ENCODE measurements at places on chromosomes 4 and X. TPM values are rescaled to one million over a fixed set of nuclear protein-coding genes. Genes with fewer than 3 reads are reported as not detected.

DNA sequence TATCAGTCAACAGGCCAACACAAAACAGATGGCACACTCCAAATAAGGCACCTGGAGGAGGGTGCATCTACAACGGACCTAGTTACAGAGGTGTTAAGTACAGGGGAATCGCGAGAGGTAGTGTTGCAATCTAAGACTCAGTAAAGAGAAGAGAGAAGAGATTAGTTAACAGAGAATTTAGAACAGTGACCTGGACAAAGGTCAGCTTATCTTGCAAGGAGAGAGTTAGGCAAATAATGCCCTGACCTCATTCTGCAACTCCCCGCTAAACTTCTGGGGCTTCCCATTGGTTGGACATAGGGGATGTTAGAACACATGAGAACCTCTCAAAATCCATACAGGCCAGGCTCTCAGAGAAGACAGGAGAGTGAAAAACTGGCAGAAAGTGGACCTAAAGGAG is 289.4 kb upstream of the GK2 start:
- H3K4me1 ChIP-seq = no peaks in the 10 kb centered on the region
- no peaks in the 10 kb centered on the region for H3K36me3 ChIP-seq
- H3K27ac ChIP-seq = no peak overlapping the region
- no peak overlapping the region for H3K4me3 ChIP-seq

GRCh38 chr4:8909548-8909947 is 37.9 kb upstream of the HMX1 start:
- H3K4me3 ChIP-seq = no peak overlapping the region
- no peak overlapping the region for H3K27ac ChIP-seq
- no peaks in the 10 kb centered on the region for H3K27me3 ChIP-seq
- no peak for DNase-seq
- no peaks in the 10 kb centered on the region for H3K36me3 ChIP-seq

- H3K27ac ChIP-seq = no peak overlapping the region
- no peak for DNase-seq
- H3K36me3 ChIP-seq = peaks cover 3% of the 10 kb centered on the region
- H3K4me1 ChIP-seq = peaks cover 12% of the 10 kb centered on the region
- no peak overlapping the region for H3K4me3 ChIP-seq
Measured at GRCh38 chr4:114694770-114695169, 96.2 kb downstream of the UGT8 start.

DNA sequence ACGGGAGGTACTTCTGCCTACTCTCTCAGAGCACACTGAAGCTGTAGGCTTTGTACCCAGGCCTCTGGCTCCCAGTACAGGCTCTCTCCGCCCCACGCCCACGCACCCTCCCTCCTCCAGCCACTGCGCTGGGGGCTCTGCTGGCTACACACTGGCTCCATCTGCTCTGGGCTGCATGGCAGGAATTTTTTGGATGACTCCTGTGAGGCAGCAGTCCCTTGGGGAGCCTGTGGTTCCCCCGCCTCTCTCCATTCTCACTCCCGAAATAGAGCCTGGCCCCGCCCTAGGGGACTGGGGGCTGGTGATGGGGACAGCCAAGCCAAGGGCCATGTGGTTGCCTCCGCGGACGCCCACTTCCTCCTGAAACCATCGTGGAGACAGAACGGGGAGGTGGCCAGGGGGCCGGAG is 58.1 kb upstream of the ADRA2C start:
- no peaks in the 10 kb centered on the region for H3K36me3 ChIP-seq
- H3K27me3 ChIP-seq = peaks cover 45% of the 10 kb centered on the region
- no peak for DNase-seq

- DNase-seq = peak; percentile 26
- no peaks in the 10 kb centered on the region for H3K36me3 ChIP-seq
- H3K4me1 ChIP-seq = peaks cover 29% of the 10 kb centered on the region
- H3K27me3 ChIP-seq = no peaks in the 10 kb centered on the region
Measured at GRCh38 chr4:185210102-185210981, 944 bp downstream of the SNX25 start.

GRCh38 chrX:67353651-67354370 is 190.0 kb upstream of the AR start:
- no peak for DNase-seq
- no peaks in the 10 kb centered on the region for H3K36me3 ChIP-seq
- H3K27me3 ChIP-seq = no peaks in the 10 kb centered on the region
- no peaks in the 10 kb centered on the region for H3K4me1 ChIP-seq
- H3K4me3 ChIP-seq = no peak overlapping the region
- H3K27ac ChIP-seq = no peak overlapping the region

DNA sequence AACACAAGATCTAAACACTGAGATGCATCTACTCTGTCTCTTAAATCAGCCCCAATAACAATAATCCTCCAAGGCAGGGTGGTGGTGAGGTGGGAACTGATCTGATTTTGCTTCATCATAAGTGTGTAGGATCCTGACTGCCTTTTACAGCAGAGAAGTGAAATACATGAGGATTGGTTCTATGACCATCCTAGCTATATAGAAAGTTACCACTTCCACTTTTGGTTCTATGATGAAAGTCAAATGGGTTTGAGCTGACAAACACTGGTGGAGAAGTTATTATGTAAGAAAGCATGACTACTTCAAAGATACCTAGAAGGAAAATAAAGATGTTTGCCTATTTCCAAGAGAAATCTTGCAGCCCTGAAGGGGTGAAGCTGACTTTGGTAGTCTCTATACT is 181.6 kb downstream of the NKX6-1 start:
- DNase-seq = no peak
- no peaks in the 10 kb centered on the region for H3K4me1 ChIP-seq
- no peaks in the 10 kb centered on the region for H3K36me3 ChIP-seq
- no peaks in the 10 kb centered on the region for H3K27me3 ChIP-seq
- no peak overlapping the region for H3K27ac ChIP-seq

- no peak overlapping the region for H3K4me3 ChIP-seq
- DNase-seq = no peak
- H3K27ac ChIP-seq = no peak overlapping the region
- no peaks in the 10 kb centered on the region for H3K4me1 ChIP-seq
- H3K36me3 ChIP-seq = no peaks in the 10 kb centered on the region
Measured at GRCh38 chr4:71635139-71635748, 148.6 kb downstream of the GC start.

DNA sequence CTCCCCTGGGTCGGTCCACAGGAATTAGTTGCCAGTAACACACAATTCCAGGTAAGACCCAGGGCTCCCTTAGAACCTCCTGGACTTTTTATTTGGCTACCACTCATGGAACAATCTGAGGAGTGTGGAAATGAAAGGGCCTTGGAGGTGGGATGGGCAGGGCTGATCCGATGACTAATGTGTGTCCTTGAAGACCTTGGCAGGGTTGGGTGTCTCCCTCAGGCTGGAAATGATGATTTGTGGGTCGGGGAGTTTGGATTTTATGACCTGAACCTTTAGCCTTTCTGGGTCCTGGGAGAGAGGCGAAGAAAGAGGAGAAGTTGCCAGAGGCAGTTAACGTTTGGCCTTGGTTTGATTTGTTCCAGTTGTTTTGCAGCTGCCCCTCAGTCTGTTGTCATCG is 425.0 kb downstream of the MID1IP1 start:
- H3K4me3 ChIP-seq = no peak overlapping the region
- DNase-seq = no peak
- H3K27ac ChIP-seq = no peak overlapping the region
- no peaks in the 10 kb centered on the region for H3K27me3 ChIP-seq
- H3K36me3 ChIP-seq = no peaks in the 10 kb centered on the region

- no peaks in the 10 kb centered on the region for H3K36me3 ChIP-seq
- no peak for DNase-seq
- no peaks in the 10 kb centered on the region for H3K4me1 ChIP-seq
- no peaks in the 10 kb centered on the region for H3K27me3 ChIP-seq
- no peak overlapping the region for H3K4me3 ChIP-seq
Measured at GRCh38 chr4:87399148-87399547, 8.2 kb upstream of the HSD17B11 start.

GRCh38 chrX:38669428-38669827 is 108.1 kb downstream of the TSPAN7 start:
- H3K4me1 ChIP-seq = no peaks in the 10 kb centered on the region
- H3K36me3 ChIP-seq = peaks cover 2% of the 10 kb centered on the region
- DNase-seq = no peak
- no peaks in the 10 kb centered on the region for H3K27me3 ChIP-seq
- H3K27ac ChIP-seq = no peak overlapping the region

DNA sequence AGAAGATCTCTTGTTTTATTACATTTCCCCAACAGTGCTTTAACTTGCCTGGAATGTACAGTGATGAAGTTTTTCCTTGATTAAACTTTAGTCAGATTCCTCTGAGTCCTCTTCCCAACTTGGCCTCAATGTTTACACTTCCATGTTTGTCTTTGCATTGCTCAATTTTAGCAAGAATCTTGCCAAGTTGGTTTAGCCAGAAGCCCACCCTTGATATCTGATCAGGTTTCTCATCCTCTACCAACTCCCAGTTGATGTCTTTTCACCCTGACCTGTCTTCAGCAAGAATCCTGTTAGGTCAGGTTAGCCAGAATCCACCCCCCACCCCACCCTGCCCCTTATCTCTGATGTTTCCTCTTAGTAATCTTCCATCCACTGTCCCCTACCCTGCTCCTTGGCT is 120.9 kb downstream of the MBNL3 start:
- DNase-seq = no peak
- H3K27ac ChIP-seq = no peak overlapping the region
- H3K36me3 ChIP-seq = no peaks in the 10 kb centered on the region
- no peaks in the 10 kb centered on the region for H3K27me3 ChIP-seq
- no peak overlapping the region for H3K4me3 ChIP-seq

DNA sequence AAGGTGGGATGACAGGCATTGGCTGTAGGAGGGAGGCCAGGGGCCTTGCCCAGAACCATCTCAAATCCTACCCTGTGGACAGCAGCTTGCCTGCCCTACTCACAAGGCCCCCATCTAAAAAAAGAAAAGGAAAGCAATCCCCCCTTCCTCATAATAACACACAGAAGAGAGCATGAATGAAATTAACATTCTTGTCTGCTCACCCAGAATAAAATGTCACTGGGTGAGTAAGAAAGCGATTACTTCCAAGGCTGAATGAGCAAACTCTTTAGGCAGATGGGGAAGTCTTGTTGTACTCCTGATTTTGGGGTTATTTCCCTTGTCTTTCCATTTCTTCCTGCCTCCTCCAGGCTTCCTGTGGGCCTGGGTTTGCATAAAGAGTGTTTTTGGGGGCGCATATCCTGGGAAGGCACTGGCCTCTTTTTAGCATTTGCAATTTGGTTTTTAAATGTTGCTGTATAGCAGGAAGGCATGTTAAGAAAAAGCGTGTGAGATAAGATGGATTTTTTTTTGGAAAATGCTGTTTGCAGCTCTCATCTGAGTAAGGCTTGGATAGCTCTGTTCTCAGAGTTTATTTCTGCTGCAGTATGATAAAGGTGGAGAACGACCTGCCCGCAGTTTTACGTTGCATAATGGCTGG is 248.3 kb upstream of the GATB start:
- H3K4me3 ChIP-seq = no peak overlapping the region
- H3K36me3 ChIP-seq = no peaks in the 10 kb centered on the region
- peak overlapping the region; percentile 70 for H3K27ac ChIP-seq
- H3K27me3 ChIP-seq = peaks cover 5% of the 10 kb centered on the region

DNA sequence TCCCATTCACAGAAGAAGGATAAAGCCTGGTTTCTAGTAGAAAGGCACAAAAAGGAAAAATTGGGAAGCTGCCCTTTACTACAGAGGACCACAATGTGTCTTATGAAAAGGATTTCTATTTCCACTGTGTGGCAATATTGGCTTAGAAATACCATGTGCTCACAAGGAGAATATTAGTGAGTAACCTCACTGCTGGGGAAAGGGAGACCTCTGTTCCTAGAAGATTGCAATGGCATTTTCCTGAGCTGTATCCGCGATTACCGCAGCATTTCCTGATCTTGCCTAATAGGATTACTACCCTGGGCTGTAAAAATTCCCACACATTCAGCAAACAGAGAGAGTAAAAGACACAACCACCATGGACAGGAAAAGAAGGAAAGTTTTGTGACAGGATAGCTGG is 308.8 kb upstream of the TECRL start:
- DNase-seq = no peak
- no peak overlapping the region for H3K27ac ChIP-seq
- no peak overlapping the region for H3K4me3 ChIP-seq
- H3K4me1 ChIP-seq = no peaks in the 10 kb centered on the region
- no peaks in the 10 kb centered on the region for H3K36me3 ChIP-seq

GRCh38 chr4:99615170-99615820 is 40.7 kb downstream of the MTTP start:
- no peaks in the 10 kb centered on the region for H3K4me1 ChIP-seq
- peaks cover 39% of the 10 kb centered on the region for H3K27me3 ChIP-seq
- H3K27ac ChIP-seq = no peak overlapping the region
- no peaks in the 10 kb centered on the region for H3K36me3 ChIP-seq
- no peak for DNase-seq
- no peak overlapping the region for H3K4me3 ChIP-seq

- H3K27ac ChIP-seq = no peak overlapping the region
- no peaks in the 10 kb centered on the region for H3K27me3 ChIP-seq
- H3K4me3 ChIP-seq = no peak overlapping the region
- no peaks in the 10 kb centered on the region for H3K4me1 ChIP-seq
Measured at GRCh38 chr4:125231661-125232060, 83.1 kb upstream of the FAT4 start.

DNA sequence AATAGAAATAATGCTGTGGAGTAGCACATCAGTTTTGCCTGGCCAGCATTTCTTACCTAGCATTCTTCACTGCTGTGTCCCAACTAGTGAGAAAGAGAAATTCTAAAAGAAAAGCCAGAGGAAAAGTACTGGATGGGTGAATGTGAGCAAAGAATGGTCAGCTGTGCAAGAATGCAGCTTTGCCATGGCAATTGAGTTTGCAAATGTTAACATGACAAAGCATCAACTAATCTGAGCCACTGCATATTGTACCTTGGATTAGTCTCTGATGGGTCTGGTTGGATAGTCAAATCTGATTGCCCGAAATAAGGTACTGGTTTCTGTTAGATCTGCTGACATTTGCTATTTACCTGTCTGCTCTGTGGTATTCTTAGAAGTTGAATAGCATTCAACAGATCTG is 38.7 kb downstream of the ADD1 start:
- H3K27ac ChIP-seq = no peak overlapping the region
- no peak overlapping the region for H3K4me3 ChIP-seq
- H3K36me3 ChIP-seq = peaks cover 10% of the 10 kb centered on the region
- H3K4me1 ChIP-seq = peaks cover 25% of the 10 kb centered on the region

NOCT gene
- 24.0 TPM for total RNA-seq

SNCA gene
- 0.45 TPM for total RNA-seq

RHOH gene
- total RNA-seq = 459 TPM

HAUS7 gene
- total RNA-seq = 27.1 TPM

ANKRD50 gene
- total RNA-seq = 0.17 TPM

All from T-helper 17 cell (primary cell).